WTC11 (cell line): ENCODE measurements at places on chromosomes 5 and 9.

DNA sequence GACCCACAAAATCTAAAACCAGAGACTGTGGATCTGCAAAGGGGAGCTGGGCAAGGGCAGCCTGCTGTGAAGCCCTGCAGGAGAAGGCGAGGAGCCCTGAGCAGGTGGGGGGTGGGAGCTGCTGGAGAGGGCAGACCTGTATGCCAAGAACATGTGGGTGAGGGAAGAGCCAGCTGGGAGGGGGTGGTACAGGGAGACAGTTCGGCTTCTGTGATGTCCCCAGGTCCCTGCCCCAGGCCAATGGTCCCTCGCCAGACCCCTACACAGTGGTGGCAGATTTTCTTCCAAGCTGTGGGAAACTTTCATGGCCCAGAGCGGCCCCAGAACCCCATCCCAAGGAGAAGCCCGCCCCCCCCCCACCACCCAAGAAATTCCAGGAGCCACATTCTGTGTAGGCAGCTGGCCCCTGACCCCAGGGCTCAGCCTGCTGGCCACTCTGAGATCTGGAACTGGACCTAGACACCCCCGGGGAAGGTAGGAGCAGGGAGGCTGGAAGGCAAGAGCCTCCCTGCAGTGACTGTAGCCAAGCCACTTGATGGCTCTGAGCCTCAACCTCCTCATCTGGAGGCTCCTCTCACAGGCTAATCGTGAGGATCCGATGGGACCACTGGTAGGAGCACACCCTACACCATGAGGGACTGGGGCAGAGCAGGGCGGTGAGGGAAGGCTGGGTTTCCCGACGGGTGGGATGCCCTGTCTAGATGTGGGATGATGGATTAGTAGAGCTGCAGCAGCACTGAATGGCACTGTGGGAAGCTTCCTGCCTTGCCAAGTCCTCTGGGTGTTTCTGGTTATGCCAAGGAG is 22.6 kb upstream of the CSF1R start:
- DNase-seq: no peak

DNA sequence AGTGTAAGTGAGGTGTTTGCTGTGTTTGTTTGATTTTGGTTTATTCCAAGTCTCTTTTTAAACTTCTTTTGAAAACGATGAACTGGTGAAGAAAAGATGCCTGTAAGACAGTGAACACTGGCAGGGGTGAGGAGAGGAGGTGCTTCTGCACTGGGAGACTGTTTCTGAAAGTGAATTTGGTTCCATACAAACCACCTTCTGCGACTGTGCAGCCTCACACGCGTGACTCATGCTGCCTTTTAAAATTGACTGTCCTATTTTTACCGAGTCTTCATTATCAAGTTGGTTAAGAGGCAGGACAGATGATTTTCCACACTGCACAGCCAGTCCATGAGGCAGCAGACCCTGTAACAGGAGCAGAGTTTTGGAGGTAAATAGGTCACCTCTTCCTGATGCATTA is 340.6 kb downstream of the MTRR start:
- no peak for DNase-seq

GRCh38 chr5:80790698-80791097 is 135.9 kb upstream of the DHFR start:
- DNase-seq: no peak

GRCh38 chr5:135439231-135440205 is 7.6 kb downstream of the DCANP1 start:
- DNase-seq: no peak

- no peak for DNase-seq
Measured at GRCh38 chr9:34553511-34554021, 30.8 kb upstream of the ENHO start.

- DNase-seq: no peak
Measured at GRCh38 chr5:78610163-78610583, 38.4 kb downstream of the LHFPL2 start.

- DNase-seq: peak; percentile 57
Measured at GRCh38 chr9:14347406-14348122, 33.6 kb upstream of the NFIB start.

DNA sequence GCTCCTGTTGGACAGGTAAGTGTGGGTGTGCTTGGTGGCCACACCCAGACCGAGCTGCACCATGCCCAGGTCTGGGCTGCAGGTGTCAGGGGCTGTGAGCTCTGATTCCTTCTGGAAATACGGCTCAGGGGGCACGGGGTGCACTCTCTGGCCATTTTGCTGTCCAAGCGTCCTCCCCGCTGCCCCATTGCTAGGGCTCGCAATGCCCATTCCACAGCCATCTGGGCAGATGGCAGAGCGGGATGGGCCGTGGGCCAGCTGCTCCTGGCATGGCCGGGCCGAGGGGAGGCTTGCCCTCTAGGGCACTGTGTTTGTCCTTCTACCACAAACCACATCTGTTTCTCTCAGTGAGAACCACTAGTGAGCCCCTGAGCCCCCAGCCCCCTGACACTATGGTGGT is 67.9 kb upstream of the RXRA start:
- no peak for DNase-seq

DNA sequence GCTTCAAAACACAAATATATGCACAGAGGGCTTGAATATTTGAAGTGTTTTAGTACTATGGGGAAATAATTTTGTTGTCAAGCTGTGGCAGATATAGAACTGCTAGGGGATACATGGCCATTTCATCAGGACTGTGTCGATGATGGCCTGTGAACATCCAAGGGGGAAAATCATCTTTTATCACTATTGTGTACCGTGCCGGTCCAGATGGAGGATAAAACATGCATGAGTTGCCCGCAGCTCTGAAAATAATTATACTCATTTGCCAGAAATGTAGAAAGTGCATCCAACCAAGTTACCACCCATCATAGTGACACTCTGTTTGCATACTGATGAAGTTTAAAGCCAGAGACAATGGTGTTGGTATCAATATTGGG is 405.9 kb downstream of the ZSWIM6 start:
- DNase-seq: no peak

- no peak for DNase-seq
Measured at GRCh38 chr5:38925154-38925925, 79.5 kb downstream of the OSMR start.

DNA sequence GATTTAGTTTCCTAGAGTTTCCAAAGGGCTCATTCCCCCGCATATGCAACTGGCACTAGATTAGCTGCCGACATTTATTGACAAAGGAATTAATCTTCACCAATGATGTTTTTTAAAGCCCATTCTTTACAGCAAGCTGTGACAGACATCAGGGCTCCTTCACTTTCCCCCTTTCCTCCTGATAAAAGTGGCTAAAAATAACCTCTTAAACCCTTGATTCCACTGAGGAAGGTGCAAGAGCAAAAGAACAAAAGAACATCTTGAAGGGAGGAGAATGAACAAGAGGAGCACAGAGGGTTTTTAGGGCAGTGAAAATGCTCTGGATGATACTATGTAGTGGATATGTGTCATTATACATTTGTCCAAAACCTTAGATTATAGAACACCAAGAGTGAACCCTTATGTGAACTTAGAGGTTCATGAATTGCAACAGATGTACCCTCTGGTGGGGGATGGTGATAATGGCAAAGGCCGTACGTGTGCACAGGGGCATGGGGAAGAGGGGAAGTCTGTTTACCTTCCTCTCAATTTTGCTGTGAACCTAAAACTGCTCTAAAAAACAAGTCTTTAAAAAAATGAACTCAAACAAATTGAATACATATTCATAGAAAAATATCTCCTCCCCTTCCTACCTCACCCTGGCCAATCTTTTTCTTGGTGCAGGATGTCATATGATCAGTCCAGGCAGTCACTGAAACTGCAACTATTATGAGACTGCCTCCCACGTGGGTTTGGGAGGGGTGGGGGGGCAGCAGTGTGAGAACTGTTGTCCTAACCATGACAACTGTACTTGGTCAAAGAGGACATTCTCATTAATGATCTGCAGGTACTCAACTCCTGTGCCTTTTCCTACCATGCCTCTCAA is 83.0 kb downstream of the MARCHF3 start:
- DNase-seq: no peak

GRCh38 chr5:1718669-1719068 is 81.0 kb downstream of the MRPL36 start:
- no peak for DNase-seq

- DNase-seq: no peak
Measured at GRCh38 chr5:172596638-172597231, 44.3 kb upstream of the NEURL1B start.

GRCh38 chr5:74622122-74622521 is 18.4 kb downstream of the ENC1 start:
- no peak for DNase-seq

GRCh38 chr9:73029346-73029745 is 76.5 kb upstream of the ALDH1A1 start:
- DNase-seq: no peak

DNA sequence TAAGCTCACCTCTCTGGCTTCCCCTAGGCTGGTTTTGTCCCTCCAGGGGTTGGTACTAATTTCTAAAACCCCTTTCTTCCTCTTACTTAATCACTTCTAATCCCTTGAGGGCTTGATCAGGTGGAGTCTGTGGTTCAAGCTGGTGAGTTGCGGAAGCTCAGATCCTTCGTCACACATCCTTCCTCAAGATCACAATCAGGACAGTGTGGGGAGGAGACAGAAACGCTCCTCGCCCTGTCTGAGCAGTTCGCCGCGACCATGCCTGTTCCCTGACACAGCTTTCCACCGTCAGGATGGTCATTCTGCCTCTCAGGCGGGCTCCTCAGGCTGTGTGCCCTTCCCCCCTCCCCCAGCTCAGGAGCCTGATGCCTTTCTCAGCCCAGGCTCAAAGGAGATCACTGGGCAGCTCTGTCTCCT is 24.3 kb downstream of the CPLX2 start:
- no peak for DNase-seq

- no peak for DNase-seq
Measured at GRCh38 chr5:180423598-180423997, 70.5 kb upstream of the GFPT2 start.

DNA sequence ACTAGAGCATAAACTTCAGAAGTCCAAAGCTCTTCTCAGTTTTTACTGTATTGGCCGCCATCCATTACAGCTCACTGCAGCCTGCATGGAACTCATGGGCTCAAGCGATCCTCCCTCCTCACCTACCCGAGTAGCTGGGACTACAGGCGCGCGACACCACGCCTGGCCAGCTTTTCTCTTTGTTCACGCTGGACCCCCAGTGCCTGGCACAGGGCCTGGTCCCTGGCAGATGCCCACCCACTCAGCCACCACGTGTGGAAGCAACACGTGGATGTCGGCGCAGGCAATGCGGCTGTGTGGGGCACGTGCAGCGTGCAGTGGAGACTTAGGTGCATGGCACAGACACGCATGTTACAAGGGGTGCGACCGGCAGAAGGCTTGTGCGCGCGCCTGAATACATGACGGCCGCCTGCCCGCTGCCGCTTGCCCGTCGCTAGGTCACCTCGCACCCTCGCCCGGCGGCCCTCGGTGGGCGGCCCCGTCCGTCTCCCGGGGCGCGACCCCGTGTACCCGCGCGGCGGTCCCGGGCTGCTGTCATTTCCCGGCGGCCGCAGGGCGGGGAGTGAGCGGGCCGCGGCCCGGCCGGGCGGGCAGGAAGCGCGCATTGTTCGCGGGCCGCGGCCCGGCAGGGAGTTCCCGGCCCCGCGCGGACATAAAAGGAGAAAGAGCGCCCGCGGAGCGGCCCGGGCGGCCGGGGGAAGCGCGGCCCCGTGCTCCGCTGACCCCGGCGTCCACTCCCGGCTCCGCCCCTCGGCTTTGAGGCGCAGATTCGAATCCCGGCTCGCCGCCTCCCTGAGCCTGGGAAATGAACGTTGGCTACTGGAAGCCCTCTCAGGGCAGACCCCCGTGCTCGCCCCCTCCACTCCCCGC is 24.1 kb upstream of the PTGS1 start:
- DNase-seq: peak; percentile 55
